ENCODE measurements at places on chromosomes 2 and 18. TPM values are rescaled to one million over a fixed set of nuclear protein-coding genes. Genes with fewer than 3 reads are reported as not detected.

DNA sequence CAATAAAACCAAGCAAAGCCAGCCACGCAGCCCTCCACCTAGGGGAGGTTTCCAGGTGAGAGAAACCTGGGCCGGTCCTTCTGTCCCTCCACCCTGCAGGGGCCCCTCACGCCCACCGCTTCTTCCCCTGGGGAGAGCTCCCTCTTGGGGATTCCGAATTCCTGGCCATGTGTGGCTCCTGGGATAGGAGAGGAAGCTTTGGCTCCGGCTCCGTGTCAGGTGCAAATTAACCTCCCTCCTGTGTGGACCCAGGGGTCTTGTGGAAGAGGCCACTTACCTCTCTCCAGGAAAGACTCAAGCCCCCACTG, 4.2 kb downstream of the RTP5 start:
- DNase-seq: no peak

- DNase-seq: no peak
Observed at GRCh38 chr2:46117379-46117778, 179.8 kb upstream of the EPAS1 start.

- no peak for DNase-seq
Observed at GRCh38 chr2:232728785-232729184, 31.7 kb downstream of the GIGYF2 start.

The DCDC2C gene
- total RNA-seq: not detected

- no peak for DNase-seq
Observed at GRCh38 chr2:234029150-234029733, 21.3 kb upstream of the SPP2 start.

DNA sequence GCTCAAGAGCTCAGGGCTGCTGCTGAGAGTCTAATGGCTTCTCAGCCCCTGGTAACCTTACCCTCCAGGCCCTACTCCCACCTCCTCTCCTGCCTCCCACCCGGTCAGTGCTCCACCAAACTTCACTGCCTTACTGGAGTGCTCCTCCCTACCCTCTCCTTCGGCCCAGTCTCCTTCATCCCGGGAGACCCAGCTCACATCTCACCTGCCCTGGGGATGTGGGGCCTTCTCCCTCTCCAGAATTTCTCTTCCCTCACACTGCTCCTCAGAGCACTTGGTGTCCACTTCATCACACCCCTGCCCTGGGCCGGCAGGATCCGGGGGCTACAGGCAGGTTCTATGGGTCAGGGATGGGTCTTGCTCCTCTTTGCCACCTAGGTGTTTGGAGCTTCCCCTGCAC, 21.6 kb downstream of the PTPN18 start:
- DNase-seq: no peak

GRCh38 chr2:189574793-189575475, 5.7 kb downstream of the SLC40A1 start:
- DNase-seq: no peak

DNA sequence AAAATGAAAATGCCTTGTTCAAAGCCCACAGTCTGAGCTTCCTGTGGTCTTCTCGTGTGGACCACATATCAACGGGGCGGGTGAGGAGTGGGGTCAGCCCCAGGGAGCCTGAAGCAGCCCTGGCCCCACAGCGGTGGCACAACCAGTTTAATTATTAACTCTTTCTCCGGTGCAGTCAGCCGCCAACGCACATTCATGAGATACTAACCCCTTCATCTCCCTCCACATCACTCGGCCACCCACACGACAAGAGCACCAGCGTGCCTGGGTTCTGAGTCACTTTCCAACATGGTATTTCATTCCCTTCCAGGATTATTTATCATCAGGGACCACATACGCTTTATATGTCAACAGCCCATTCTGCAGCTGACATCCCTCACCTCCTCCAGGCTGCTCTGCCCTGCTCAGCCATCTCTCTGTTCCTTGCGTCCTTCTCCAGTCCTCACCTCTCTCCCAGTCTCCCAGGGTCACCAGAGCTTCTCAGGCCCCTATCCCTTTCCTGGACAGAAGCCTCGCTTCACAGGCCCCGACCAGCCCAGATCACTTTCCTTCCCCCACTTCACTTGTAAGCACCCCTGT, 48.0 kb upstream of the ID2 start:
- no peak for DNase-seq

DNA sequence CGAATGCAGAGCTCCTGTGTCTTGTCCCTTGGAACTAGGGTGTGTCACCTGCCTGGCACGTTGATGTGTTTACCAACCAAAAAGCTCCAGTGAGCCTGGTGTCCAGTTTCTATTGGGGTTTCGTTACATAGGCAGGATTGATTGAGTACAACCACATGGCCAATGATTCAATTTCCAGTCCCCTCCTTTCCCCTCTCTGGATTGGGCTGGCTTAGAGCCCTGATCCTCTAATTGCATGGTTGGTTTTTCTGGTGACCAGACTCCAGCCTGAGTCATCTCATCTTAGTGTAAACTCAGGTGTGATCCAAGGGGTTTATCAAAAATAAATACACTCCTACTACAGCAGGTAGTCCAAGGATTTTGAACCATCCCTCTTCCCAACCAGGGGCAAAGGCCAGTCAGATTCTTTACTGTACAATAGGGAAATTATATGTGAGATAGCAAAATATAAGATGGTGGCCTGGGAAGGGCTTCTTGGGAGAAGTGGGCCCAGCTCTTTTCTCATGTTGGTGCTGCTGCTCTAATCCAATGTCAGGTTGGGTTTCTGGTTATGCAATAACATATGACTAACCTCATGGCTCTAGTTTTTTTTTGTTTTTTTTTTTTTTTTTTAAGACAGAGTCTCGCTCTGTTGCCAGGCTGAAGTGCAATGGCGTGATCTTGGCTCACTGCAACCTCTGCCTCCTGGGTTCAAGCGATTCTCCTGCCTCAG, 64.7 kb upstream of the MGAT5 start:
- DNase-seq: no peak

DNA sequence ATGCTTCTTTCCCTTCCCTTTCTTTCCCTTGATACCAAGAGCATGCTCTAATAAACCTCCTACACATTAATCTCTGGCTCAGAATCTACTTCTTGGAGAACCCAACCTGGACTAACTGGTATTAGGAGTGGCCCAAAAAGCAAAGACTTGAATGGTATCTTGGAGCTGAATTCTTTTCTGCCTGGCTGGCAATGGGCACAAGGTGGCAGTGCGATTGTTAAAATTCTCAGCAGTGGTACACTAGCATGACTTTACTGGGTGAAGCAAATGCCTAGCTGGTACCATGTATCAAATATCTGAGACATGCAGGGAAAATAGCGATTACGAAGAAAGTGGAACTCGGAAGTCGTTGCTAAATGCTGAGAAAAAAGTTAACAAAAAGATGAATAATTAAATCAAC, 376.1 kb downstream of the XIRP2 start:
- DNase-seq: no peak

DNA sequence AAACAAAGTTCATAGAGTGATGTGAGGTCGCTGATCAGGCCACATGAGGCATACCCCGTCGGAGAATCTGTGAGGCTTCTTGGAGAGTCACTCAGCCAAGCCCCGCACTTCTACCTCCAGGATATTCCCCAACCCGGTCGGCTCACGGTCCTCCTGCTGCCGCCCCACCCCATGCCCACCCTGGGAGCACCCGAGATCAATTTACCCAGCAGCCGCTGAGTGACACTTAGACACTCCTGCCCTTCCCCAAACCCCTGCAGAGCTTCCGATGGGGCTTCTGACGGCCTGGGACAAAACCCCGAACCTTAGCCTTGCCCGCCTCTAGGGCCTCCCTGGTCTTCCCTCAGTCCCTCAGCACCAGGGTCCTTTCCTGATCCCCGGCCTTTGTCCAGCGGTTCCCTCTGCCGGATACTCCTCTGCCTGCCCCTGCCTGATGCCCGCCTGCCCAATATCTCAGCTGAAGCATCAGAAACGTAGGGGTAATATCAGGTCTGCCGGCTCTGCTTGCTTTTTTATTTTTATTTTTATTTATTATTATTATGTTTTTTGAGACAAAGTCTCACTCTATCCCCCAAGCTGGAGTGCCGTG, 18.9 kb upstream of the OTOS start:
- DNase-seq: no peak

GRCh38 chr2:33598561-33599174, 431 bp downstream of the FAM98A start:
- DNase-seq: no peak

- no peak for DNase-seq
Observed at GRCh38 chr2:149410701-149411484, 80.5 kb downstream of the LYPD6 start.

DNA sequence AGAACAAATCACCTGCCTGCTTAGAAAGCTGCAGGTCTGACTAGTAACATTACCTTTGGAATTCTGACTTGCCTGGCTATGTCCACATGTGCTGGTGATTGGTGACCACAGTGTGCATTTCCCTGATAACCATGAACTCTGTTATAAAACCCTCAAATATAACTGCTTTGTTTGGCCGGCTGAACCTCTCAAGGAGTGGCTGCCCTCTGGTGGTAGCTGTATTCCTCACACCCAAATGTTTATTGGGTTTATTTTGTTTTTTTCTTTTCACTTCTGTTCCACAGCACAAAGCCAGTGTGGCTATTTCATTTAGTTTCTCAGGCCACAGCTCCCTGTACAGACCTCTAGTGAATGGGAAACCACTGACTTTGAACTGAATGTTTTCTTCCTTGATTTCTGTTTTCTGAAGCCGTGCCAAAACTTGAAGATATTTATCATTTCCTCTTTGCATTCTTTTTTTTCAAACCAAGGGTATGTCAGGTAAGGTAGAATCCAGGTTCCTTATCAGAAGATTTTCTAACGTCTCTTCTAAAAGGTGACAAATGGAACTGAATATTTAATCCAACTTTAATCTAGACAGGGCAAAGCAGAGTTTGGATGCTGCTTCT, 549.0 kb upstream of the VRK2 start:
- no peak for DNase-seq

DNA sequence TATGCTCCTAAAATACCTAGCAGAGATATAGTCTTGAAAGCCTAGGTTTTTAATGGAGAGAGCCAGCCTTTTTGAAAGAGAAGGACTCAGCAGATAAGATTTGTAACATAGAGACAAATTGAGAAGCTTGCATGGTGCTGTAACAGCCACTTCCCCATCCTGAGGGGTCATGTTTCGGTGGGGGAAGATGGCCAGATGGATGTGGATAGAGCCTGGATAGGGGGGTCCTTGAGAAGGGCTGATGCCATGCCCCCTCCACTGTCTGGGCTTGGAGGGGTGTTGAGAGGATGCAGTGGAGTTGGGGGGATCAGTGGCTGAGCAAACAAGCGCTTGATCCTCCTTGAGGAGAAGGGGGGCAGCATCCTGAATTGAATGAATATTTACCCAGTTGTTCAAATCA, 178.0 kb upstream of the HS6ST1 start:
- no peak for DNase-seq

GRCh38 chr2:1514391-1515072, 101.3 kb downstream of the TPO start:
- DNase-seq: no peak

GRCh38 chr2:7672027-7672684, 754.9 kb downstream of the RNF144A start:
- DNase-seq: no peak

GRCh38 chr2:85413592-85414420, 3.6 kb upstream of the CAPG start:
- DNase-seq: no peak

DNA sequence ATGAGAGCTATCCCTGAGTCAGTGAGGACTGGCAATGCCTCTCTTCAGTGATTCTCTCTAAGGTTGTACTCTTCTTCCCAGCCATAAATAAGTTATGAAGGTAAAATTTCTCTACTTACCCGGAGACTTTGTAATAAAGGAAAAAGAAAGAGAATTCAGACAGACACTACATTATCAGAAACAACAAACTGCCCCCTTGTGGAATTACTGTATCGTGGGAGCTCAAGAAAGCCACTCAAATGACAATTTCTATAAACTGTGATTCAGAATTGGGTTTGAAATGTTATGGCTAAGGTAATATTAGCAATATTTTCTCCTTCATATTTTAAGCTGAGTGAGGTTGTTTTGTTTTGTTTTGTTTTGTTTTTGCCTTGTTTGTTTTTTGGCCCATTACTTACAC, 155.8 kb upstream of the TANK start:
- DNase-seq: no peak

- DNase-seq: no peak
Observed at GRCh38 chr2:187943772-187944369, 347.8 kb upstream of the GULP1 start.

The PDE11A gene
- total RNA-seq: under 0.01 TPM

Measured in esophagus muscularis mucosa (tissue), 4 donors.